ENCODE measurements at places on chromosomes 4 and X.

GRCh38 chrX:74800062-74800461, 125.2 kb downstream of the NEXMIF start:
- DNase-seq: no peak

- no peak for DNase-seq
These were observed 9.7 kb downstream of the CXorf38 start for GRCh38 chrX:40637687-40638086.

- no peak for DNase-seq
These were observed 49.3 kb upstream of the HMX1 start for GRCh38 chr4:8920969-8921368.

- no peak for DNase-seq
These were observed 966 bp downstream of the PDGFC start for GRCh38 chr4:156970501-156971164.

DNA sequence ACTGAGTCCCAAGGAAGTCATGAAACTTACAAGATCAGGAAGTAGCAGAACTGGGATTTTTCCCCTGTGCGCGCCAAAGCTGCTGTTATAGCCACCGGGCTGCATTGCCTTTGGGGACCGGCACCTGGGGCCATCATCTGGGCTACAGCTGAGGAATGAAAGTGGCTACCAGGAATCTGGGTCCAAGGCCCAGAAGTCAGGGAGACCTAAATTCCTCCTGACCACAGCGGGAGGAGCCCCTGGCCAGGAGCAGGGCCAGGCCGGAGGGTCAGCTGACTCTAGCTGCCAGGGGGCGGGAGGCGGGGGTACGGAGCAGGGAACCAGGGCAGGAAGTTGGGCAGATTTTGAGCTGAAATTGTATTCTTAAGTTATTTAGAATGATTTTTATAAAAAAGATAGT, 242.4 kb downstream of the EVC2 start:
- no peak for DNase-seq

GRCh38 chrX:11427453-11428071, 134.3 kb downstream of the AMELX start:
- no peak for DNase-seq

DNA sequence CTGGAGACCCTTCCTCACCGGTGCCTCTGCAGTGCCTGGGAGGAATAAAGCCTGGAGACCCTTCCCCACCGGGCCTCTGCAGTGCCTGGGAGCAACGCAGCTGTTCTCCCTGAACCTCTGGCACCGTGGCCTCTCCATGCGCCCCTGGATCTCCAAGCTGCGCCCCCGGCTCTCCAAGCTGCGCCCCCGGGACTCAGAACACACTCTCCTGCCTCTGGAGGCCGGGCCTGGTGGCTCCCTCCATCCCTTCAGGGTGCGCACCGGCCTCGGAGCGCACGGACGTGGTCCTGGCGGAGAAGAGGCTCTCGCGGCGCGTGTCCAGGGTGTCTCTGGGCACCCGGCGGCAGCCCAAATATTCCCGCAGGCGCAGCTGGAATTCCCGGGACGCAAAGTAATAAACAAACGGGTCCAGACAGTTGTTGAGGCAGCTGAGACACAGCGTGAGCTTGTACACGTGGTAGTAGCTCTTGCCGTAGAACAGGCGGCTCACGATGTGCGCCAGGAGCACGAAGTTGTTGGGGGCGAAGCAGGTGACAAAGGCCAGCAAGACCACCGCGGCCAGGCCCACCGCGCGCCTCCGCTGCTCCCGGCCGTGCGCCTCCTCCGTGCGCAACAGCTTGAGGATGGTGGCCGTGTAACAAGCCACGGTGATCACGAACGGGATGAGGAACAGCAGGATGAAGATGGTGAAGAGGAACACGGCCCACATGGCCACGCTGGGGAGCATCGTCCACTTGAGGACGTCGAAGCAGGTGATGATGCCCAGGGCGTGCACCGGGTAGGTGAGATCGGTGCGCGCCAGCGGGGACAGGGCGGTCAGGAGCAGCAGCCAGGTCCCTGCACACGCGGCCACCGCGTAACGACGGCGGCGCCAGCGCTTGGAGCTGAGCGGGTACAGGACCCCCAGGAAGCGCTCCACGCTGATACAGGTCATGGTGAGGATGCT, 12.8 kb upstream of the ASMTL start:
- DNase-seq: no peak

DNA sequence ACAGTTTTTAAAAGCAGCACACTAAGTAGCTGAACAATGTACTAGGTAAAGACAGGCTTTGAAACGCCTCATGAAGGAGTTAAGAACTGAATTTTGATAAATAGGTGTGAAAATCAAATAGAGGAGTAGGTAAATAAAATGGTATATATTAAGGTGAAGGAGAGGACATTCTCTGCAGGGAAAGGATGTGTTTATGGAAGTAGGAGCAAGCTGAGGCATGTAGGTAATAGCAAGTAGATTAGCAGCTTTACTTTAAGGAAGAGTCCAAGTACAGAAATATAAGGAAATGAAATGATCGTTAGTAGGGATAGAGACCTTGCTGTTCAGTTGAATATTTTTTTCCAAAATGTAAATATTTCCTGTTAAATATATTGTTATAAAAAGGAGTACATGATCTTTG, 12.5 kb downstream of the METAP1 start:
- no peak for DNase-seq

DNA sequence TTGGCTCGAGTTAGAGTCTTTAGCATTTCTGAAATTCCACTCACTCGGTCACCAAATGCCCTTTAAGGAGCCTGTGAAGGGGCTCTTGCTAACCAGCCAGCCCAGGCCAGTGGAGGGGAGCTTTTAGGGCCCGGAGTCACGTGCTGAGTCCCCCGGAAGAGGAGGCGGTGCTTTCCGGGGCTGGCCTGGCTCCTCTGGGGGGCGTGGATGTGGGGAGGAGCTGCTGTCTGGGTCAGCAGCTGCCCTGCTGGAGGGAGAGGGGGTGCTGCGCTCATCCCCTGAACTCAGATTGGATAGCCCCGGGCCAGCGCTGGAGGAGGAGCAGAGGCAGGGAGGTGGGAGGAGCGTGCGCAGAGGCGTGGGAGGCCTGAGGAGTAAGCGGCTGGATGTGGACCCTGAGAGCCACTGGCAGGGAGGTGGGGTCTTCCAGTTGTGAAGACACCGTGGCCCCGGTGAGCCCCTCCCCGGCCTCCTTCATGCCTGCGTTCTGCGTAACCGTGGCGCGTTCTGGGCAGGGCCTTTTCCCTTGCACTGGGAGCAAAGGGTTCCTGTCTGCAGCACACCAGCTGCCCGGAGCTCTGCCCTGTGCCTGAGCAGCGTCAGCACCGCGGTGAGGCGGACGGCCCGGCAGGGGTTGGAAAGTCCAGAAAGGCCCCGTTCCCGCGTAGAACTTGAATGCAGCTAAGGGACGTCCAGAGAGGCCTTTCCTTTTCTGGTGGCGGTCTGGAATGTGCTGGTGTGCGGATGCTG, 19.7 kb downstream of the MAEA start:
- DNase-seq: peak; percentile 16

DNA sequence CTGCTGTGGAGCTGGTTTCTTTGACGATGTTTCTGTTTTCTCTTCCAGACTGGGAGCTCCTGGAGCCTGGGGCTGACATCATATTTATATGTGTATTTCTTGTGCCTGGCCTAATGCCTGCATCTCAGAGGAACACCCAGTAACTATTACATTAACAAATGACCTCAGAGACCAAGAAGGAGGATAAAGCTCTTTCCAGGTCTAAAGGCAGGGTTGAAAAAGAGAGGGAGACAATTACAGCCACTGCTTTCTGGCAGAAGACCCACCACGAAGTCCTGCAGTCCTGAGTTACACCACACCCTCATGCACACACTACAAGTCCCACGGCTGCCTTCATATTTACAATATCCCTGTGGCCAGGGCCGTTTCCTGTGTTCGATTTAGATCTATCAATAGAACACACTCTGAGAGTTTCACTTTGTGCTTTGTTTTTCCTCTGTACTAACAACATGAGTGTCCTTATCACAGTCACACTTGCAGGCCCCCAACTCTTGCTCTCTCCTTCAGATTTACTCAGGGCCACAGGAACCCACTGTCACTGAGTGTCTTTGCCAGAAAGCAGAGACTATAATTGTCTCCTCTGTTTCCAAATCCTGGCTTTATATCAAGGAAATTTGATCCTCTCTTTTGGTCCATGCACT, 535.5 kb downstream of the MID1IP1 start:
- DNase-seq: no peak

DNA sequence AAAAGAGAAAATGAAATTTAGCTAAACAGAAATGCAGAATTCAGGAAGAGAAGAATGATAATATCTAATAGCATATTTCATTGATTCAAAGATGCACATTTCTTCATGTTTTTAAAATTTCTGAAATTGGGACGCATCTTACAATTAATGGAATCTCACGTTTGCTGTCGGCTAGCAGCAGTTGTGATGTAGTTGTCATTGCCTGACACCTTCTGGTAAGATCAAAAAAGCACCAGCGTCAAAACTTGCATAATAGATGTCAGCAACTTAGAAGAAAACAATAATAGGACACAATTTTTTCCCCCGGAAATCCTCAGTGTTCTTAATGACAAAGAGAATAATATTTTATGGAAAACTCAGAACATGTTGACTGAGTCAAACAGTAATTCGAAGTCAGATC, 29.8 kb upstream of the SLC7A3 start:
- no peak for DNase-seq

DNA sequence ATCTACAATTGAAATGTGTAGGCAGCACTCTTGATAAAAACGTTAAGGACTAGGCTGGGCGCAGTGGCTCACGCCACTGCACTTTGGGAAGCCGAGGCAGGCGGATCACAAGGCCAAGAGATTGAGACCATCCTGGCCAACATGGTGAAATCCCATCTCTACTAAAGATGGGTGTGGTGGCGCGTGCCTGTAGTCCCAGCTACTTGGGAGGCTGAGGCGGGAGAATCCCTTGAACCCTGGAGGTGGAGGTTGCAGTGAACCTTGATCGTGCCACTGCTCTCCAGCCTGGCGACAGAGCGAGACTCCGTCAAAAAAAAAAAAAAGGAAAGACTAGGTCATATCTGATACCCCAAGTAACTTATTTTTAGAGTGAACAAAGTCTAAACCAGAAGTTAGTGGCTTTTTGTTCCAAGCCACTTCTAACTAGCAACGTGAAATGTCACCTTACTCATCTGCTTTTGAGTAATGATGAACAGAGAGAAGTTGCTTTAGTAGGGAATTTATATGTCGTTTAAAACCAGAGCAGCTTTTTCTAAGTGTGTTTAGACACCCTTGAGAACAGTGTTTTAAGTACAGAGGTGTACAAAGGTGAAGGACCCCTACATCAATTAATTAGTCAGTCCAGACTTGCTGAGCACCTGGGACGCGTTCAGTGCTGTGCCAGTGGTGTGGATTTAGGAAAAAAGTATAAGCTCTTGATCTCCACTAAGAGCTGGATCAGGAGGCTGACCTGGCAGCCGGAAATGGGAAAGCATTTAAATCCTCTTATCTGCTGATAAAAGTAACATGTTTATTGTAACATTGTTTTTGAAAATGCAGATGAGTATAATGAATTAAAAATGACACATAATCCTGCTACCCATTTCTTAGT, 23.5 kb downstream of the SPRY1 start:
- DNase-seq: no peak

DNA sequence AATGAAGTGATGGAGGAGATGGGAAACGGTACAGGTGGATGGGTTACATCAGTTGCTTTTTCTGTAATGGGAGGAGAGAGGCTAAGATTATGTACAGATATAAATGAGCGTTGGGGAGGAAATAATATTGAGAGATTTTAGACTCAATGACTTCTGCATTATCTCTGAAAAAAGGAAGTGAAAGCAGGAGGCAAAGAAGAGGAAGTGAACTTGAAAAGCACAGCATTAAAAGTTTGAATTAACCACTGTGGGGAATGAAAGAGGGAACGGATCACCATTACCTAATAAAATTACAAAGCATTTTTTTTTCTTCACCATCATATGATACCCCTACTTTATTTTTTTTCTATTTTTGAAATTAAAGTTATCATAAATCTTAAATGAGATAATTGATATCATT, 1025.5 kb downstream of the RPA4 start:
- no peak for DNase-seq

- DNase-seq: no peak
These were observed 10.3 kb upstream of the PLCXD1 start for GRCh38 chrX:270848-271367.

DNA sequence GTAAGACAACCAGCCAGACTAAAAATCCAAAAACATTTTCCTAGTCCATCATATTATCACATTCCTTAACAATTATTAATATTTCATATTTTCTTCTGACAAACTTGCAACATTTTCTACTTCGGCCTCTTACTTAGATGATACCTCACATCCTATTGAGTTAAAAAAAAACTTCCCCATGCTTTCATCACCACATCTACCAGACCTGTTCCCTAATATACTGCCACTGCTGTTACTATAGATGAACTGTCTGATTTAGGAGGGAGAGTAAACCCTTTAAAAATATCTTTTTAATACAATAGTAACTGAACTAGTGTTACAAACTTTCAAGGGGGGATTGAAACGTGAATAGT, 1.5 kb downstream of the FAM200B start:
- no peak for DNase-seq

DNA sequence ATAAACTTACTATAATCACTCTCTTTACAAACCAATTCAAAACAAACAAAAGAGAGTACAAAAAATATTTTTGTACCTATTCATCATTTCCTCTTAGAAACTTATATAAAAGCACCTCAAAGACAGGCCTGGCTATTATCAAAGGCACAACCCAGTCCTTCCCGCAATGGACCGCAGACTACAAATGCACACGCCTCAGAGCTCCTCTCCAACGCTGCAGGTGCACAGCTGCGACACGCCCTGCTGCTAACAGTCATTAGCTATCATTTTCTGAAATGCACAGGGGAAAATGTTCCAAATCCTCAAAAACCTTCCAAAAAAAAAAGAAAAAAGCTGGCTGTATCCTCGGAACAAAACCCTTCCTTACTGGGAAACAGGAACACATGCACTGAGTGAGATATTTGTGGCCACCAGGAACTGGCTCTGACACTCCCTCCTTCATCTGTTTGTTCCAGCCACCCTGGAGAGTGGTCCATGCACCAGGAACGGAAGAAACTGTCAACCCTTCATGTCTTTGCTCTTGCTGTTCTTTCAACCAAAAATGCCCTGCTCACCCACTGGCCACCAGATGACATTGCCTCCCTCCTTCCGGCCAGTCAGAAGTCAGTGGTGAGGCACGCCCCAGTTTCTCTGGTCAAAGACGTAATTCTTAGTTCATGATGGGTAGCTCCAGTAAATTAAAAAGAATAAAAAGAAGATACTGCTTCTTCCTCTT, 16.7 kb downstream of the IRF2 start:
- DNase-seq: no peak

GRCh38 chr4:28565396-28565795, 1704.8 kb downstream of the STIM2 start:
- DNase-seq: no peak

DNA sequence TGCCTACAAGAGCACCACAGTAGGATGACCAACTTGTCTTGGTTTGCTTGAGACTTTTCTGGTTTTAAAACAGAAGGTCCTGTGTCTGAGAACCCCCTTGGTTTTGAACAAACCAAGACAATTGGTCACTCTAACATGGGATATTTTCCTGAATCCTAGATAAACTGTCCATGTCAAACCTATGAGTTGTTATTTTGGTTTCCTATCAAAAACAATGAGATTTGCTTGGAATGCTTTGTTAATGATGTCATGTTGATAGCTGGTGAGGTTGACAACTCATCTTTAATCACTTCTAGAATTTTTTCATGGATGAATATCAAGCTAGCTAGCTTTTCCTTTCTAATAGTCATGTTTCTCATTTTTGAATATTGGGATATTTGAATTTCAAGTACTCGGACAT, 518.3 kb upstream of the ARX start:
- no peak for DNase-seq

- no peak for DNase-seq
These were observed 45.0 kb upstream of the TNIP3 start for GRCh38 chr4:121209171-121209570.

- no peak for DNase-seq
These were observed 616 bp upstream of the KLHL34 start for GRCh38 chrX:21658746-21659145.

- no peak for DNase-seq
These were observed 2.2 kb downstream of the SLAIN2 start for GRCh38 chr4:48343551-48343950.

All from stimulated activated CD4-positive, alpha-beta T cell treated with anti-CD3 and anti-CD28 coated beads, Interleukin-1b, Interleukin-23, amount 100 ng/mL, for 1 hour (primary cell).